Activated CD8-positive, alpha-beta memory T cell treated with anti-CD3 and anti-CD28 coated beads for 24 hours (primary cell): ENCODE measurements at places on chromosomes 1 and 21.

DNA sequence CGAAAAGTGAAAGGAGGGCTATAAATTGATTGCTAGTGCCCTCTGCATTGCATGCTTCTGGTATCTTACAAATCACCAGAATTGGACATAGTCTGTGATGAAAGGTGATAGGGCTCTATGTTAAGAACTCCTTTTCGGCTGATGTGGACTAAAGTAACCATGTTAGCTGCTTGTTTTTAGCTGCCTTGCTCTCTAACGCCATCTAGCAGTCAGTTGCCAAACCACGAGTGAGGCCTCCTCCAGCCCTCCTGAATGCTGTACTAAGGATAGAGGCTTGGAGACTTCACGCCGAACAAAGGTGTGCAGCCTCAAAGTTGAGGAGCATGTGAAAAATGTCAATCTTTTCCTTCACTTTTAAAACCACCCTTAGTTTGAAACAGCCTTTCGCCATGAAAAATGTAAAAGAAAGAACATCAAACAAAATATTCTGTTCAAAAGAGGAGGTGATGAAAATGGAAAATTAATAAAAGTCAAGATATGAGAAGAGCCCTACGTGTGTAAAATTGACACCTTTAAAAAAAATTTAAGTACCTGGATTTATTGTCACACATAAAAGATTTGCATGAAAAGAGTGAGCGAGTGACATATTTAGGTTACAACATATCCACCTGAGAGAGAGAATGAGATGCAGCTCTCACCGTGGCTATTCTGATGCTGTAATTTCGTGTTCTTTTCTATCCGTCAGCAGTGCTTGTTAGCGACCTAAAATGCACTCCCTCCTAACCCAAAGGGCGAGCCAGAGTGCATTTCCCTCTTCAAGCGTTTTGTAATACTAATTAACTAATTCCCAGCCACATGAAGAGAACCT, 8.1 kb downstream of the LRRC53 start:
- peak; percentile 59 for DNase-seq

GRCh38 chr1:72399807-72400206, 117.5 kb upstream of the NEGR1 start:
- no peak for DNase-seq

DNA sequence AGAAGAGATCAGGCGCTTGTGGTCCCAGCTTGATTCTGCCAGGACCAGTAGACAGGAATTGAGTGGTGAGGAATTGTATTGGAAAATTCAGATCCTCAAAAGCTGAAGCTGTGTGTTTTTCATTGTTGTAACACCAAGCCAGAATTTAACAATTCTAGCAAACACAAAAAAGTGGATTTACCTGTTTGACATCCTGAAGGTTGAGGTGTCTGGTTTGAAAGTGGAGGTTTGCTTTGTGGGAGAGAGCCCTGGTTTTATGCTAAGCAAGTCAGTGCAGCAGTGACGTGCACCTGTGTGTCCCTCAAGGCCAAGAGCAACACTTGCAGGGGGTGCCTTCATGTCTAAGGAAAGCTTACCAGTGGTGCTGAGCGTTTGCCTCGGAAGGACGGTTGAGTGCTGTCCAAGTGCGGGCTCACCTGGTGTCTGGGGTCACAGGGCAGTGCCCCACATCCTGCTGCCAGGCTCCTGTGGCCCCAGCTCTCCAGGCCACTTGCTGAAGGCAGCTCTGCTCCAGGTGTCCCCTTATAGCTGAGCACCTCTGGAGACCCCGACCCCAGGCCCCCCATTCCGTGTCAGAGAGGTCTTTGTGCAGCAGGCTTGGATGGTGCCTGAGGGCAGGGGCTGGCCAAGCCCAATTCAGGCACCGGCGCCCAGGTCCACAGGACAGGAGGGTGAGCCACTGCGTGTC, 27.7 kb downstream of the PCNT start:
- DNase-seq = no peak

DNA sequence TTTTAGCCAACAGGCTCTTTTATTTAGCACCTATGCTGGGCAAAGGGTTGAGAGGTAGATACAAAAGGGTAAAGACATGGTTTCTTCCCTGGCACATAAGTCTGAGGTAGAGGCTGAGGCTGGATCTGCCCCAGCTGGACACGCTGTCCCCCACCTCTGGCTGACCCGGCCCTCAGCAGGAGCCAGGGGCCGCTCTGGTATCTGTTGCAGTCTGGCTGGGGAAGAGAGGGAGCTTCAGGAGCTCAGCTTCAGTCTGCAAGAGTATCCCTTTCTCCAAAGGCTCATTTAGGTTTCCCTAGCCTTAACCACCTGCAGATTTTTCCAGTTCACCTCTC, 14.2 kb downstream of the BLACAT1 start:
- DNase-seq = no peak

DNA sequence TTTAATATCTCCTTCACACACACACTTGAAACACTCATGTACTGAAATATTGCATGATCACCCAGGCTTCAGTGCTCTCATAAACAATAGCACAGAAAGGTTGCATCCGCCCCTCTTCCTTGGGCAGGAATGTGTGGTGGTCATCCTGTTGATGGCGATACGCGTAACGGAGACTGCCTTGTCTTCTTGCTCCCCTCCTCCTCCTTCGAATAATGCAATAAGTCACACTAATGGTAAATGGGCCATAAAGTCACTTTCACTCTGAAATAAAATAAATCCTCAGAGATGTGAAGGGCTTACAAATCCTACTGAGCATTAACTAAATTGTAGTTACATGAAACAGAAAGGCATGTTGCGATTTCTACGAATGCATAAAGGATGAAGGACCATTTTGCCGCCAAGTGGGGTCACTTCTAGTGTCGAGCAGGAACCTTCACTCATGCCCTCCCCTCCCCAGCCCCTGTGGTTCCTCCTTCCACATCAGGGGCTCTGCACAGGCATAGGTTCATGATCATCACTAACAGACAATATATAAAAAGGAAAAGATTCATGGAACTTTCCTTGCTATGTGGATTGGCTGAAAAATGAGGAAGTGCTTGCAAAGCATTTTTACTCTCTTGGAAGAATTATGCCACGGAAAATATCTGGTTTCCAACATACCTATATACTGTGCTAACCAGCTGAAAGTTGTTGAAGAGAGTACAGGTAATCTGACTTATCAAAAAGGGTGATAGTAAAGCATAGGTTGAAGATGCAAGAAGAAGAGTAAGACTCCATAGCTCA, 1.2 kb upstream of the PGBD5 start:
- no peak for DNase-seq

GRCh38 chr1:89719502-89720306, 86.8 kb downstream of the LRRC8C start:
- no peak for DNase-seq

GRCh38 chr1:169853341-169853740, 40.4 kb downstream of the SCYL3 start:
- DNase-seq = no peak

GRCh38 chr1:177145106-177146070, 19.1 kb downstream of the ASTN1 start:
- no peak for DNase-seq
